Right lobe of liver (tissue), 6 donors: ENCODE measurements at places on chromosomes 3 and 15. TPM values are rescaled to one million over a fixed set of nuclear protein-coding genes. Genes with fewer than 3 reads are reported as not detected.

- no peak for DNase-seq
These were observed 32.9 kb downstream of the OR4F15 start for GRCh38 chr15:101844916-101845315.

DNA sequence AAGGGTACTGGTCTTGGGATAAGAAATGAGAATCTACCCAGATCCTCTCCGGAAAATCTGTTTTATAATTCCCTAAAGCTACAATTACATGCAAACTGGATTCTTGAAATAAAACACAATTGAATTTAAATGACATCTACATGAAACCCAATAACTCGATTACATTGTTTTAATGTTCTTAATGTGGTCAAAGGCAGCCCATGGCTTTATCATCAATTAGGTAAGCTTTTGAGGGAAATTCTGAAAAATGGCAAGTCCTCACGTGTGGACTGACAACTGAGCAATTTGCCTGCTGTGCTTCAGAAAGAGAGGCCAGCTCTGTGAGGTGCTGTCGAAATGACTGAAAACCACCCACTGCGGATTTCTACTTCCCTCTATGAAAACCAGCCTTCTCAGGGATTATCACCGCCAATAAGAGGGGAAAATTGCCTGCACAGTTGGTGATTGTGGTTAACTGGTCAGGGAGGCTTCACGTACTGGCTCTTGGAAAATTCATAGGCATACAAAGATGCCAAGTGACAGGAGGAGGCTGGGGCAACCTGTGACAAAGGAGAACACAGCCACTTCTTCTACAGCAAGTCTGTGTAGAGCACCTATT, 200.8 kb upstream of the SLCO3A1 start:
- DNase-seq: no peak

- DNase-seq: no peak
These were observed 474.2 kb upstream of the ROBO2 start for GRCh38 chr3:76565496-76566210.

- peak; percentile 68 for DNase-seq
These were observed 11.3 kb upstream of the SOX2 start for GRCh38 chr3:181700168-181701087.

GRCh38 chr3:148147903-148148302, 549.8 kb upstream of the AGTR1 start:
- DNase-seq: no peak

DNA sequence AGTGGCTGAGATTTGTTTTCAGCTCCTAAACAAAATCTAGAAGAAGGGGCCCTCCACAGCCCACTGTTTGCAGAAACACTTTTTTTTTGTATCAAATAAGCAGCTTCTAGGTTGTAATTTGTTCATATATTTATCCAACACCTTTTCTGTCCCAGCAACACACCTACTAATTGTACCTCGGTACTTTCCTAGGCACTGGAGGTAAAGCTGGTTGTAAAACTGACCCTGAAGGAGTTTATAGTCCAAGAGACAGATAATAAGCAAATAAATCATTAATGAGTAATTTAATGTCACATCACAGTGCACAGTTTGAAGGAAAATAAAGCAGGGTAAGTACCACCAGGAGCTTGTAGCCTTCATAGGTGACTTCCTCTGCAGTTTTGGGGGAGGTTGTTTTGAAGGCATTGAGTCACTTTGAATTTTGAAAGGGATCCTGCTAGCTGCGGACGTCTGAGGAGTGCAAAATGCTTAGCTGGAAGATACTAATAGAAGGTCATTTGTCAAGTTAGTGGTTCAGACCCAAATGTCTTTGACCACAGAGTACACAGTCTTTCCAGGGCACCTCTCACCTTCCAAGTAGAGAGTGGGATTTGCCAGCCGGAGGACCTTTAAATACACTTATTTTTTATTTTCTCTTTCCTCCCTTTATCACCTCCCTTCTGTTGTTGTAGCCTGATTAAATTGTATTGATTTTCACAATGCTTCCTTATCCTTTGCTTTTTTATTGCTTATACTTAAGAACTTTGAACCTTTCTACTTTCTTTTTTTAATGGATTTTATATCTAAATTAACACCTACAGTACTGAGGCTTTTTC, 53.8 kb downstream of the CMSS1 start:
- DNase-seq: no peak

- DNase-seq: no peak
These were observed 112.2 kb upstream of the SLC4A7 start for GRCh38 chr3:27596334-27596841.

- DNase-seq: no peak
These were observed 9.4 kb upstream of the MED12L start for GRCh38 chr3:151075869-151076562.

DNA sequence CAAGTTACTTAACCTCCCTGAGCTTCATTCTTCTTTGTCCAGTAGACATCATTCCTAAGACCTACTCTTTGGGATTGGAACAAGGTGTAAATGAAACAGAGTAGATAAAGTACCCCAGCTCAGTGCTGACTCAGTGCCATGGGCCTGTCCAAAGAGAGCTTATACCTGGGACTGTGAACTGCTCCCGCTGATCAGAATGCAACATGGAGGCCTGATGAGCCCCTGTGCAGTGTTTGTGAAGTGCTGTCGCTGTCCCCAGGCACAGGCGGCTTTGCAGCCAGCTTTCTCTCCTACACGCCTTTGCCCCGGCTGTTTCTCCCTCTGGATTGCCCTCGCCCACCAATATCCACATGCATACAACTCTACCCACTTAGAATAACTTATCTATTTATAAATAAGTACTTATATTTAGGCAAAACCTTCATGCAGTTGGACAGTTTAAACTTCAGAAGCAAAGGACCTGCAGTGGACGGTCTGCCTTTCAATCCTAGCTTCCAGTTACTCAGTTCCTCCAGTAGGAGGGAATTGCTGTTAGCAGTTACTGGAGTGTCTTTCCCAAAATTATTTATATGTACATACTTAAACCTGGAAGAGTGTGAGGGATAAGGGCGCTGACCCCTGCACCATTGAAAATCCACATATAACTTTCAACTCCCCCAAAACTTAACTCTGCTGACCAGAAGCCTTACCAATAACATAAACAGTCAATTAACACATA, 80.0 kb downstream of the CORO2B start:
- DNase-seq: no peak

DNA sequence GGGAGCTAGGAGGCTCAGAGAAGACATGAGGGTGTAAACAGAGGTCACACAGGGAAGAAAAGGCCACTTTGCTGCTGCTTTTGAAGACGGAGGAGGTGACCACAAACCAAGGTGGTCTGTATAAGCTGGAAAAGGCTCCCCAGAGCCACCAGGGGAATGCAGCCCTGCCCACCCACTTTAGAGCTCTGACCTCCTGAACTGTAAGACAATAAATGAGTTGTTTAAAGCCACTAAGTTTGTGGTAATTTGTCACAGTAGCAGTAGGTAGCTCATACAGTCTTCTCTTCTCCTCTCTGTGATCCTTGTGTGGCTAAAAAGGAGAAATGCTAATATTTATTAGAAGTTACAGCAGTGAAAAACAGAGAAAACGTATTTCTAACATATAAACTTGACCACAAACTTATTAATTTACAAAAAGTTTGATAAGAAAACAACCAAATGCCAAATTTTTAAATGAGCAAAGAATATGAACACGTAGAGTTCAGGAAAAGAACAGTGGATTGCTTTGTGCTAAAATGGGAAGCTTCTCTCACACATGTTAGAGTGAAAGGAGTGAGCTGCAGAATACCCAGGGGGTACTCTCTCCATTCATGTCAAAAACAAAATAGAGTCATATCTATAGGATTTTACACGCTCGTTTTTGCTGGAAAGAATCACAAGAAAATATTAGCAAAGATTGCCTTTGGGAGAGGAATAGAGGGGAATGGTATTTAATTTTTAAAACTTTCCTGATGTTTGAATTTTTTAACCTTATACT, 71.0 kb downstream of the NOX5 start:
- no peak for DNase-seq

DNA sequence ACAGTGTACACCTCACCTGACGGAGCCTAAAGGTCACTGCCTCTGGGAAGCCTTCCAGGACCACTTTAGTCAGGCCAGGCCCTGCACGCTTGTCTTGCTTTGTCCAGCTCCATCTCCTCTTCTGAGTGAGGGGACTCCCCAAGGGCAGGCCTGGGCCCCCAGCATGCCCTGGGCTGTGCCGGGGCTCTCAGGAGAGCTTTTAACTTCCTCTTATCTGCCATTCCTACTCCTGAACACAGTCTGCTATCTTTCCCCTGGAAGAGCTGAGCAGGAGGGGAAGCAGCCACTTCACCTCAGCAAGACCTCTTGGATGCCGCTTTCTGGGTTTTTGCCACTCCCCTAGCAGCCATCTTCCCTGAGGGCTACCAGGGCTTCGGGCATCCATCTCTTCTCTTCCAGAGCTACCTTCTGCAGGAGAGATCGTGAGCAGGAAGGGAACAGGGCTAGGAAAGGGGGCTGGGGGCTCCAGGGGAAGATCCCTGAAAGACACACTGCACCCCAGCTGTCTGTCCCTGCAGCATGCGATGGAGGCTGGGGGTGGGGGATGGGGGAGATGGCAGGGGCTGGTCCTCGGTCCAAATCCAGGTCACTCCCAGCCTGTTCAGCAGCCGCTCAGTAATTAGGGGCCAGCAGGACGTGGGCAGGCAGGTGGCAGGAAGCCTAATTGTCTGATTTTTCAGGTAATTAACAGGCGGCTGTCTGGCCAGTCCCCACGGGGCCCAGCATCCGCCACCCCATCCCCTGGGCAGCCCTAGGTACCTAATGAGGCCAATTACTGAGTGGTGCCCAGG, 19.9 kb upstream of the RPL29 start:
- DNase-seq: no peak

- no peak for DNase-seq
These were observed 1046.6 kb upstream of the CFAP20DC start for GRCh38 chr3:60096403-60096802.

DNA sequence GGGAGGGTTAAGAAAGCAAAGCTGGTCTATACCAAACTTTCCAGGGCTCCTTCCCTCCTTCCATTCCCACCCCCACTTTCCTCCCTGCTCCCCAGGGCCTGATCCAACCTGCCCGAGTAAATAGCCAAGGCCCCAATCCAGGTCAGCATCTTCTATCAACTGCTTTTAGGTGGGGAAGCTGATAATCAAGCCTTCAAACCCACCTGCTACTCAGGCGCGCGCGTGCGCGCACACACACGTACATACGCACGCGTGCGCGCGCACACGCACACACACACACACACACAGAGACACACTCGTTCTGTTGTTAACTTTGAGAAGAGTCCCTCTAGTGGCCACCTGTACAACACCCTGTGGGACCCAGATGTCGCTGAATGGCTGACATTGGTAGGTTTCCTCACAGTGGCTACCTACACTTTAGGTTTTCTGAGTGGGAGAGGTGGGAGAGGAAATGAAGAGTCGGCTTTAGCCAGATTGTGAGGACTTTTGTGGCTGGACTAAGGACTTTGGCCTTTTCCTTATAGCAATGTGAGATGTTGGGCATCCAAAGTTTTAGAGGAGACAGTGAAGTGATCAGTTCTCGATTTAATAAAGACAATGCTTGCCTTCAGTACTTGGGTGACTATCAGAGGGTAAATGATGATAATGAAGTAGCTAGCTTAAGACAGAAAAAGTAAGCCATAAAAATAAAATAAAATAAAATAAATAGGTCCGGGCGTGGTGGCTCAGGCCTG, 179.9 kb upstream of the C2CD4B start:
- DNase-seq: peak; percentile 62

DNA sequence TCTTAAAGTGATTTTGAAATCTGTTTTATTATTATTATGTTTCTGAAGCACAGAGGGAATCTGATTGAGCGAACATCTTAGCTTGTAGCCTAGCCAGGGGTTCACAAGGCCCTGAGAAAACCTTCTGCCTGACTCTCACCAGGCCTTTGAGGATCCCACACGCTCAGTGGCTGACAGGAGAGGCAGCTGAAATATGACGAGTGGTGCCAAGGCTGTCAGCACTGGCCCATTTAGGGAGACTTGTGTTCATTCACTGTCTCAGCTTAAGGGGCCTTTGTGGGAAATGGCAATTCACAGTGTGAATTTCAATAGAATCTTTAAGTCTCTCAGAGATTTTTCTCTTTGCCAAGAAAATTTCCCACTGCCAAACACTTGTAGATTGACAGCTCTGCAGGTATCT, 770.9 kb downstream of the TUSC7 start:
- DNase-seq: no peak

- DNase-seq: no peak
These were observed 16.3 kb upstream of the TRPM7 start for GRCh38 chr15:50702762-50703334.

DNA sequence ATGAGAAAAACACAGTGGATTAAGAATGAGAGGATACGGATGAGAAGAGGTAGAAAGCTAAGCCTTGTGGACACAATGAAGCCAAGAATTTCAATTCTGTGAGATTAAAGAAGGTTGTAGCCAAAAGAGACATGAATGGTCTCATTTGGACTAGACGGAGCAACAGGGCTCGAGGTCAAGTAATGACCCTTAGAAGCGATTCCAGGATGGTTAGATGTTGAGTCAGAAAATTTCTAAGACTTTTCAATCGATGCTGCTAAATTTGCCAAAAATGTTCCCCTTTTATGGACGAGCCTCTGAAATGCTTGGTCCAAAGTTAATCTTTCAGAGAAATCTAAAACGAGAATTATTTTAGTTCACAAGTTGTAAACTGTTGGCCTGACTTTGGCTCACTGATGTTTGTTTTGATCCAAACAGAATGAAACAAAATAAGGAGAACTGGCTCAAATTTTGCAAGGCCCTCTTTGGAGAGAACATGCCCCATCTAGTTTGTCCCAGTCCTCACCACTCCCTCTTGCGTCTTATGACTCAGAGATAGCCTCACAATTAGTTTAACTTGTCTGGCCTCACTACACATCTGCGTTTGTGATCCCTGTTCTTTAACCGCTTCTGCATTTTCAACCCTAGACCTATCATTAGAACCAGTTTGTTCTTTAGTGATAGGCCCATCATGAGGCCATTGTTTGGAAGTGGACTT, 235.5 kb downstream of the PDZRN3 start:
- DNase-seq: no peak

GRCh38 chr3:85244091-85244490, 285.3 kb downstream of the CADM2 start:
- no peak for DNase-seq

- no peak for DNase-seq
These were observed 166.7 kb upstream of the PRICKLE2 start for GRCh38 chr3:64392001-64392400.

DNA sequence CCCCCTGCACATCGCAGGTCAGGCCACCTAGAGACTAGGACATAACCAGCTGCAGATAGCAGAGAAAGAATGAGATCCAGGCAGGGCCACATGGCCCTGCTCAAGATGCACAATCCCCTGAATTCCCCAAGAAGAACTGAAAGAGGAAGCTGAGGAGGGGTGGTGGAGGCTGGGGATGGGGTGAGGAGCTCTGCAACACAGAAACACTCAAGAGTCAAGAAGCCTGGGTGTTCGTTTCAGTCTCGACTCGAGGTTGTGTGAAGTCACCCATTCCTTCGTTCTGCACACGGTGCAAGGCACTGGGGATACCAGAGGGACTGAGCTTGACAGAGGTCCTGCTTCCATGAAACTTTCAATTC, 62.0 kb downstream of the TLE3 start:
- no peak for DNase-seq

SELENOT gene
- 68.0 TPM for total RNA-seq

BNC1 gene
- total RNA-seq: not detected

RAB6B gene
- total RNA-seq: 0.12 TPM

HLTF gene
- total RNA-seq: 13.8 TPM

SERINC4 gene
- 0.22 TPM for total RNA-seq

AADACL2 gene
- total RNA-seq: not detected

KCNH8 gene
- not detected for total RNA-seq

CKMT1A gene
- not detected for total RNA-seq

OR5K2 gene
- not detected for total RNA-seq

FMN1 gene
- 1.4 TPM for total RNA-seq

FGF12 gene
- total RNA-seq: 0.75 TPM
